ENCODE measurements at places on chromosomes 11 and 22. TPM values are rescaled to one million over a fixed set of nuclear protein-coding genes. Genes with fewer than 3 reads are reported as not detected.

- H3K36me3 ChIP-seq, result no peaks in the 10 kb centered on the region
- no peak overlapping the region for H3K27ac ChIP-seq
- H3K4me3 ChIP-seq, result no peak overlapping the region
- H3K4me1 ChIP-seq, result peaks cover 2% of the 10 kb centered on the region
- no peak for DNase-seq
Measured at GRCh38 chr22:45351956-45352355, 42.2 kb downstream of the FAM118A start.

- DNase-seq, result no peak
- no peaks in the 10 kb centered on the region for H3K36me3 ChIP-seq
- peaks cover 7% of the 10 kb centered on the region for H3K4me1 ChIP-seq
Measured at GRCh38 chr11:32529994-32530588, 53.5 kb upstream of the EIF3M start.

Gene ACR
- 0.07 TPM for total RNA-seq

DNA sequence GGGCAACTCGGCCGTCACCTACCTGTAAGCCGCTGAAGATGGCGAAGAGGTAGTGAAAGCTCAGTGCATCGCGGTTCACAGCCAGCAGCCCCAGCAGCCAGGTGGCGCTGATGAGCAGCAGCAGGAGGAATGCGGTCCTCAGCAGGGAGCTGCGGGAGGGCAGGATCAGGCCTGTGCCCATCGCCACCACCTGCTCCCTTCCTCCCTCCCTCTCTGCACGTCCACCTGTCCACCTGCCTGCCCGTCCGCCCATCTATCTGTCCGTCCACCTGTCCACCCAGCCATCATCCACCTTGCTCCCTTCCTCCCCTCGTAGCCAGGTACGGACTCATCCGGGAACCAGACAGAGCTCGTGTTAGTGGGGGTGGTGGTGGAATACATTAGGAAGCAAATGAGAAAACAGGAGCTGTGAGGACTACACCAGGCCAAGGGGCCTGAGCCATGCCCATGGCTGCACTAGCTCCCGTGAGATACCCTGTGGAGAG, 32.2 kb downstream of the TRMU start:
- H3K4me1 ChIP-seq, result peaks cover 8% of the 10 kb centered on the region
- H3K27me3 ChIP-seq, result no peaks in the 10 kb centered on the region
- no peak overlapping the region for H3K27ac ChIP-seq
- H3K4me3 ChIP-seq, result no peak overlapping the region

Gene ADAMTS15
- total RNA-seq, result 13.0 TPM
